ENCODE measurements at places on chromosomes 4 and X.

- DNase-seq: no peak
Observed at GRCh38 chr4:25838526-25838925, 24.3 kb downstream of the SEL1L3 start.

DNA sequence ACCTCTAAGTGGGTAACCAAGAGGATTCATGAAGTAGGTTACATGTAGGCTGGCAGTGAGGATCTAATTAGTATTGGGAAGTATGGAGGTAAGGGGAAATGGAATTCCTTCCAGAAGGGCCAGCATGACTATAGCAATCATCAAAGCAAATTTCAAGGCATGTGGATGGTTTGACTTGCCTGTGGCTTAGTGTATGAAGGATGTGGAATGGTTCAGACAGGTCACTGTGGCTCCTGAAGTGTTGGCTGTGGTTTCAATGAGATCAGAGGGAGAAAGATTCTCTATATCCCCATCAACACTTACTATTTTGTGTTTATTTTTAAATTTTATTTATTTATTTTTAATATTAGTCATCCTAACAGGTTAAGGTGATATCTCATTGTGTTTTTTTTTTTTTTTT, 121.6 kb upstream of the TBC1D9 start:
- no peak for DNase-seq

GRCh38 chr4:8735236-8736089, 136.2 kb downstream of the HMX1 start:
- DNase-seq: no peak

DNA sequence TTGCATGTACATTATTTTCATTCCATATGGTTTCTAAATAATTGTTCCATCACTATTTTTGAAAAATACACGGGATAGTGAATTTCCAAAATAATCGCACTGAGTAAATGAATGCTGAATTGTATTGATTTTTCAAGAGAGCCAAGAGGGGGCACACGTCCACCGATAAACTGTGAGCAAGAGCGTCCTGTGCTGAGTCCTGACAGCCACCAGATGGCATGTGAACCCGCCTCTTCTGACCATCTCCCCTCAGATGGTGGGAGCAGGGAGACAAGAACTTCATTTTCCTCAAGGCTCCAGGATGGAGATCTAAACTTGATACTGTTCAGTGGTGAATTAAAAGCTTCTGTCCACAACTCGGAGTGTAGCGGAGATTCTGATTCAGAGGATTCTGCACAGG, 30.6 kb upstream of the IL9R start:
- peak; percentile 3 for DNase-seq

- no peak for DNase-seq
Observed at GRCh38 chr4:1039493-1040343, 28.3 kb downstream of the FGFRL1 start.

DNA sequence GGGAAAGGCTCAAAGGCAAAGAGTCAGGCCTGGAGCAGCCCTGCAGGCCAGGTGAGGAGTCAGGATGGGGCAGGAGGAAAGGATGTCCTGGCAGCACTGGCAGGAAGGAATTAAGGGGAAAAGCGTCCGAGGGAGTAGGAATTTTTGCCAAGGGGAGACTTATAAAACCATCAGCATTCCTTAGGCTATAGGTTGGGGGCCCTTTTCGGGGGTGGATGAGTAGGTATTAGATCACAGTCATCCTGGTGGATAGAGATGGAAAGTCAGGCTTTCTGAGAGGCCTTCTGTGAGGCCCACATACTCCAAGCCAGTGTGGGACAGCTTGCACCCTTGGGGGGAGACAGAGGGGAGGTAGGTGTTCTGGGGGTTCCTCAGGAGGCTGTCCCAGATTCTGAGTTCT, 12.3 kb downstream of the STARD8 start:
- no peak for DNase-seq

DNA sequence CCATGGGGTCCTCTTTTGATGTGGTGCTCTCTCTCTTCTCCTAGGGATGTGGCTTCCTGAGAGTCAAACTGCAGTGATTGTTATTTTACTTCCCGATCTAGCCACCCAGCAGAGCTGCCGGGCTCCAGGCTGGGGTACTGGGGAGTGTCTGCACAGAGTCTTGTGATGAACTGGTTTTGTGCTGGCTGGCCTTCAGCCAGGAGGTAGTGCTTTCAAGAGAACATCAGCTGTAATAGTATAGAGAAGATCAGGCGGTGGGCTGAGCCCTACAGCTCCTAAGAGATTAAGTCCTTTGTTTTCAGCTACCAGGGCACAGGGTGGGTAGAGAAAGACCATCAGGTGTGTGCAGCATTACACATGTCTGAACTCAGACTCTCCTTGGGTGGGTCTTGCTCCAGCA, 59.0 kb upstream of the AGTR2 start:
- DNase-seq: no peak

DNA sequence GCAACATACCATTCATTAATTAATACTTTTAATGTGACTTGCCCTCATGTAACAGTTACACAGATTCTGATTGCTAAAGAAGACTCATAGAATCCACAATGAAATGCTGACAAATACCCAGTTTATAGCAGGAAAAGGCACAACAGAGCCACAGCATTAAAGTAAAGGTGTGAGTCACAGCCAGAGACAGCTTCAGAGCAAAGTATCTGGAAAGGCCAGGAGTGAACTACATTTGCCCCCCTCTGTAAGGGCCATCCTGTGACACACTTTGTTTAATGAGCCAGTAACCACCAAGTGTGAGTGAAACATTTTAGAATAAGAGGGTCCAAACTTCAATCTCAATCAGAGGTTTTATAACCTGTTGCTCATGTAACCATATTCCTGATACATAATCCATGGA, 133.8 kb upstream of the TACR3 start:
- no peak for DNase-seq

- DNase-seq: no peak
Observed at GRCh38 chr4:137806420-137806819, 274.1 kb upstream of the PCDH18 start.

- no peak for DNase-seq
Observed at GRCh38 chrX:129945131-129945530, 37.3 kb upstream of the BCORL1 start.

DNA sequence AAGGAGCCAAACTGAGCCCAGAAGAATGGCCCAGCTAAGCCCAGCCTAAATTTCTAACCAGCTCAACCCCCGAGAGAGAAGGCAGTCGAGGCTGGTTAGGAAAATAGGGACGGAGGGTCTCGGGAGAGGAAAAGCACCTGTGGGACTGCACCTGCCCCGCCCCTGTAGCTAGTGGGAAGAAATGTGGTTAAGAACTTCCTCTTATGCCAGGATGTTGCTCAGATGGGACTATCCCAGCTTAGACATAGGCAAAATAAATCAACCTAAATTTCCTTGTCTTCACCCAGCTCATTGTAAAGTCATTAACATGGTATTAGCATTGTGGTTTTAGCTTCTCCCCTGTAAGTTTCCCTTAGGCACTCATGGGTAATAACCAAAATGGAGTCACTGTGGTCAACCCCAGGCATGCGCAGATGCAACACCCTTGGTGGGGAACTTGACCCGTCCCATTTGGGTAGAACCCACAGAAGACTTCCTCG, 86.8 kb downstream of the ZNF718 start:
- no peak for DNase-seq

DNA sequence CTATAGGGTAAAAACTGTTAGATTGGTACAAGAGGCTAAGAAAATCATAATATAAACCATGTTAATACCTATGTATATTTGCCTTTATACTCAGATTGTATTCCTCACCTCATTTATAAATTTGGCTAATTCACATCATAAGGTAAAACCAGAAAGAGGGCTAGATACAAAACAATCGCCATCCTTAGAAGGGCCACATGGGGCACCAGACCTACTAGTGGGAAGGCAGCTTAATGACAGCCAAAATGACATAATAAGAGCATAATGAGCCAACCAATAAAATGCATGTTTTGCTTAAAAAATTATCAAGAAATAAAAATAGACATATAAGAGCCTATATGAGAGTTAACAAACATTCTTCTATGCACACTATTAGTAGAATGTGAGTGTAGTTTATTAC, 107.3 kb upstream of the PRDX4 start:
- no peak for DNase-seq

DNA sequence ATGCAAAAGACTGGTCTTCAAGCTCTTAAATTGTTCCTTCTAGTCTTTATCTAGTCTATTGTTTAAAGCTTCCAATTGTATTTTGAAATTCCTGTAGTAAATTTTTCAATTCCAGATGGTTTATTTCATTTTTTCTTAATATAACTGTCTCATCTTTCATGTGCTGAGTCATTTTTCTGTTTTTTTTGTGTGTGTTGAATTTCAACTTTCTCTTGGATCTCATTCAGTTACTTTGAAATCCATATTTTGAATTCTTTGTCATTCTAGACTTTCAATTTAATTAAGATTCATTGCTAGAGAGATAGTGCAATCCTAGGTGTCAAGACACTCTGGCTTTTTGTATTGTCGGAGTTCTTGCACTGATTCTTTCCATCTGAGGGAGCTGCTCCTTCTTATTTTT, 128.0 kb upstream of the PRKG2 start:
- DNase-seq: no peak

DNA sequence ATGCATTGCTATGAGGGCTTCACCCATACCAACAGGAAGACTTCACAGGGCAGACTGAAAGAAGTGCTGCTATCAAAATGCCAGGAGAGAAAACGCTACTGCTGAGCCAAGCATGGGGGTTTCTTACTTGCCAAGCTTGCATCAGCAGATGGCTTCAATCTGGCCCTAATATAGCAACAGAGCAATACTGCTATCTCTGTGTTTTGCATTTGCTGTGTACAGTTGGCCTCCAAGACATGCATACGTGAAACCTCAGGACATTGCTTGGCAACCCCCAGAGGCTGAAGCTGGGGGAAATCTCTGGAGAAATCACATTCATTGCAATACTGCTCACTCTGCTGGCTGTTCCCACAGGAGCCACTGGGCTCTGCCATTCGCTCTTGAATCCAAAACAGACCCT, 127.2 kb upstream of the GPC4 start:
- no peak for DNase-seq

DNA sequence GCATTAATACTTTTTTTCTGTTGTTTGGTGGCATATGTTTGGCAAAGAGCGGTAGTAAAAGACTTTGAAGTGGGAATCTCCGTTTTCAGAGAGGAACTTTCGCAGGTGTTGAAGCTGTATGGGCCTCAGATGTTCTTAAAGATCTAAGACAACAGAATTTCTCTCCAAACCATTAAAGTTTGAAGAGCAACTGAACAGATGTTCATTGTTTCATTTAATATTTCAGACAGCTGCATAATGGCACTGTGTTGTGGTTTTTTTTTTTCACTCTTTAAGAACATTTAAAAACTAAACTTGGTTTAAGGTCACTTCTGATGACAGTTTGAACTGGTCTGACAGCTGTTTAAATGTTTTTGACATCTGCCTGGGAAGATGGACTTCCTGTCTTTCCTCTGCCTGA, 882.7 kb upstream of the PCDH10 start:
- no peak for DNase-seq

GRCh38 chr4:103372002-103372558, 173.9 kb upstream of the CENPE start:
- no peak for DNase-seq

All from T-cell (primary cell).